ENCODE measurements at places on chromosomes 1 and 21. TPM values are rescaled to one million over a fixed set of nuclear protein-coding genes. Genes with fewer than 3 reads are reported as not detected.

- no peak for DNase-seq
- no peak overlapping the region for H3K27ac ChIP-seq
- H3K27me3 ChIP-seq = no peaks in the 10 kb centered on the region
- H3K4me1 ChIP-seq = no peaks in the 10 kb centered on the region
- H3K4me3 ChIP-seq = no peak overlapping the region
These were observed 41.3 kb downstream of the PLPPR4 start for GRCh38 chr1:99305626-99306025.

GRCh38 chr1:186802388-186802787 is 26.4 kb upstream of the PLA2G4A start:
- H3K27ac ChIP-seq = no peak overlapping the region
- no peaks in the 10 kb centered on the region for H3K4me1 ChIP-seq
- DNase-seq = no peak
- H3K4me3 ChIP-seq = no peak overlapping the region
- H3K27me3 ChIP-seq = no peaks in the 10 kb centered on the region
- H3K36me3 ChIP-seq = no peaks in the 10 kb centered on the region

The FCRLB gene
- total RNA-seq = 0.11 TPM

The SLC35F3 gene
- total RNA-seq = not detected

The FAM177B gene
- total RNA-seq = not detected

Data from CD4-positive, alpha-beta T cell (primary cell).